Vagina (tissue), 2 donors: ENCODE measurements at places on chromosomes 5 and 9. TPM values are rescaled to one million over a fixed set of nuclear protein-coding genes. Genes with fewer than 3 reads are reported as not detected.

DNA sequence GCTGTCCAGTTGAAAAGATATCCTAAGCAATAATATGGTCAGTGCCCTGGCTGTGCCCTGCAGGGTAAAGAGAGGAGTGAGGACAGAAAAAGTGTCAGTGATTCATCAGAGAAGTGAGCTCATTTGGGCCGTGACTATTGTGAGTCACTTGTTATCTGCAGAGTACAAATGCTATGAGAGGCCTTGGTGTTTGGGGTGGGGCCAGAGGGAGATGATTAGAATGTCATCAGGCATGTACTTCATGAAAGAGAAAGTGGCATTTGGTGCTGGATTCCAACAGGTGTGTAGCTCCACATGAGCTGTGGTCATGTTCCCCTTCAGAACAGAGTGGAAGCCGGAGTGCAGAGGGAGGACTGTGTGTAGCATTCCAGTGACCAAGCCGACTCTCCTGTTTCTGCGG, 174.1 kb downstream of the KDM4C start:
- no peak for DNase-seq

GRCh38 chr9:127856729-127857116, 2.3 kb upstream of the ENG start:
- DNase-seq = no peak

CDC20B gene
- not detected for total RNA-seq

DNA sequence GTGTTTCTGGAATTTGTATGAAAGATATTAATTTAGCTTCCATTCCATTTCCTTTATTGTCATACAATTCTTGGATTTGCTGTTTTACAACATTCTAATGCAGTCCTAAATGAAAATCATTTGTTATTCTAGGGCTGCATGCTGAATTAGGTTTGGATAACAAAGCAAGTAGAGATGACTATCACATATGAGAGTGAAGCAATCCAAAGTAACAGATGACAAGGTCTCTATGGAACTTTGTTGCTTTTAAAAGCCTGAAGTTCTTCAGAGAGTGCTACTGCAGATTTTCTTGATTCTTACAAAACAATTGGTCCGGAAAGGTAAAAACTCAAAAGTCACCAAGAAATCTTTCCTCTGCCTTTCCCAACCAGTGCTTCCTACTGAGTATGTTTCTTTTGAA, 56.9 kb upstream of the VCAN start:
- no peak for DNase-seq

- no peak for DNase-seq
These were observed 37.0 kb upstream of the IRX4 start for GRCh38 chr5:1919750-1920149.

IQGAP2 gene
- total RNA-seq = 8.6 TPM

GRCh38 chr5:143980506-143980905, 168.5 kb downstream of the HMHB1 start:
- DNase-seq = no peak

DNA sequence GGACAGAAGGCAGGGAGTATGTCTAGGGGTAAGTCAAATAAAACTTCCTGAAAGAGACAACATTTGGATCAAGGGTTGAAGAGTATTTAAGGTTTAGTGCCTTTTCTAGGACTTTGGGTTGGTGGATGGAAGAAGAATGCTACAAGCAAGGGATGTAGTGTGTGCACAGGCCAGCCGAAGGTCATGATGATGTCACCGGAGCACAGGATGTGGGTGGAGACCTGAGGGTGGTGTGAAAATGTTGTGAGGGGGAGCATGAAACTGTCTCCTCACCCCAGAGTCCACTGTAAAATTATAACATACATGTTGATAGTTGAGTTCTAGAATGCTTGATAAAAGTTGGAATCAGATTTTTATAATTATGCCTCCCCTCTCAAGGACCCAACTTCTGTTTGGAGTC, 553.3 kb upstream of the SGCD start:
- DNase-seq = no peak

DNA sequence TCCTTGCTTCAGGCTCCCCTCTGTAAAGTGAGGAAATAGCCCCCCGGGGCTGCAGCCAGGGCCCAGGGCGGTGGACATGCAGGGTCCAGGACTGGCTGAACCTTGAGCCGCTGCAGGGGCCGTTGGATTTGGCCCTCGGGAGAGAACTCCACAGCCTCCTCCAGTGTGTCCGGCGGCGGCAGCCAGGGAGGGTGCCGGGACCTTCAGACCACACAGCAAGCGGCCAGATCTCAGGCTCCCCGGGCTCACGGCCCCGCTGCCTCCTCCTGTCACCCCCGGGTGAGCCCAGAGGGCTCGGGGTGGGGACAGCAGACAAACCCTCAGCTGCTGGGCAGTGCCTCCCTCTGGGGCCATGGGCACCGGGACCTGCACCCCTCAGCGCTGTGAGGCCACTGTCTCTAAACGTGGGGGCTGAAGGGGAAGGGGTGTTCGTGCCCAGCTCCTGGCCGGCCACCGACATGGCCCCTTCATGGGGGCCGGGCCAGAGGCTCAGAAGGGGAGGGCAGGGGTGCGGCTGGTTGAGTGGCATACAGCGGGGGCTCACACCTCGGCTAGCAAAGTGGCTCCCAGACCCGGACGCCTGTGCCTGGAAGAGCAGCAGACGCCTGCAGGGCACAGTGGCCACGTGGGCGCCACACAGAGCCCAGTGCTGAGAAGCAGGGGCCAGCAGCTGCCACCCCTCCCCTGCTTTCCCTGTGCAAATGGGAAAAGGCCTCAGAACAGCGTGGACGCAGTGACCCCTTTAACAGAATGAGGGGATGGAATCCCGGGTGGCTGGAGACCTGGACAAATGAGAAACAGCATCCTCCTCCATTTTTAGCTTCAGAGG, 19.7 kb downstream of the SLC9A3 start:
- no peak for DNase-seq

GRCh38 chr9:136551401-136552116, 5.7 kb upstream of the NOTCH1 start:
- no peak for DNase-seq

- DNase-seq = no peak
These were observed 24.2 kb downstream of the CORO2A start for GRCh38 chr9:98168153-98168780.

GRCh38 chr5:138258704-138259292, 15.6 kb downstream of the GFRA3 start:
- DNase-seq = no peak

CD72 gene
- total RNA-seq = 5.6 TPM

DNA sequence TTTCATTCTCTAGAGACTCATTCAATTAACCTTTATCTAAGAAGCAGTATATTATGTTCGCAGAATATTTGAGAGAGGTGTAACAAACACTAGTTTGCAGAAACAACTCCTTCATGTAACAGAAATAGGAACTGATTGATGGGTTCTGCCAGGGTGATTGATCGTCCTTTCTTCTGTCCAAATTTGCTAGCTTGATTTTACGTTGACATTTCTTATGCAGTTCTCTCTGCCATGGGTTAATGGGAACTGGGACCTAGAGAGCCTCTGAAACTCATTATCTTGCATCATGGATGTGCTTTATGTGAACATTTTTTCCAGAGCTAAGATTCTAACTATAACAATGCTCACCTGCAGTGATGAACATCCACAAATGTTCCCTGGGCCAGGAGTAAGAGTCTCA, 107.0 kb downstream of the SLC24A2 start:
- DNase-seq = no peak

- DNase-seq = no peak
These were observed 271.1 kb upstream of the RPS23 start for GRCh38 chr5:82549263-82549662.

DNA sequence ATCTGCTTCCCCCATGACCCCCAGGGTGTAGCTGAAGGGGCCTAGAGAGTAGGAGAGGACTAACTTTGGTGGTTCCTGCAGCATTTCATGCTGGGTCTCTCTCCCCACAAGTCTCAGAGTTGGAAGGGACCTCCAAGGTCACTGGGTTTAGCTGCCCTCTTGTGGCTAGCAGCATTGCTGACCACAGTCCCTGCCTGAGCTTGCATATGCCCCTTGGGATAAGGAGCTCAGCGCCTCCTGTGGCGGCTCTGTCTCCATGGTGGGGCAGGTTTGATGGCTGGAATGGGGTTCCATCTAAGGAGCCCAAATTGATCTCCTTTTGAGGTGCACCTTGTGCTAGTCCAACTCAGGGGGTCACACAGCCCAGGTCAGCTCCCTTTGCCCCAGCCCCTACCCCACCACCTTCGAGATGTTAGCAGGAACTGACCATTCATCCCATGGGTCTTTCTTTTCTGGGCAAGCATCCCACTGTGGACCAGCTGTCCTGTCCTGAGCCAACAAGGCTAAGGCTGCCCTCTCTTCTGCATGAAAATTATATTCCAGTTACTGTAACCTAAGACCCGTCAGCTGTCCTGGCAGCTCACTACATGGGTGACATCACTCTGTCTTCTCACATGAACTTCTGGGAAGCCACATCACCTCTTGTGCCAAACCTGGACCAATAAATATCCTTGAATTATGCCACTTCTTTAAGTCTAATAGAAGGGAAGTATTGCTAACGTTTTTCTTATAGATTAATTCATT, 196.2 kb downstream of the HSPA4 start:
- DNase-seq = no peak

- DNase-seq = no peak
These were observed 92.8 kb upstream of the LRRTM2 start for GRCh38 chr5:138967791-138968448.

DNA sequence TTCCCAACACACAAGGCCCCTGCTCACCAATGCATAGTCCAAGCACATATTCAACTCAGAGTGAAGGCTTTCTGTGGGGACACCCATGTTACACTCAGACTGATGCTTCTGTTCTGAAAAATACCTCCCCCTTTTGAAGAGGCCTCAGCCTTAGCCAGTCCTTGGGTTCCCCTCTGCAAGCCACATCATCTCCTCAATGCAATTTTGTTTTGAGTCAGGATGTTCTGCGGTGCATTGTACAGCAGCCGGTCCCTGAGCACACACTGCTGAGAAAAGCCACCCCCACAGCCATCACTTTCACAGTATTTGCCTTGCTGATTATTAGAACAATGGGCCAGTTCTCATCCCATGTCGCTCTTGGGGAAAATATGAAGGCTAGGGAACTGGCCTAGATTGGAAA, 241.2 kb downstream of the FAM114A2 start:
- DNase-seq = no peak

GRCh38 chr5:77635067-77635916, 3.2 kb downstream of the OTP start:
- no peak for DNase-seq

GRCh38 chr9:38041564-38042243, 27.3 kb downstream of the SHB start:
- no peak for DNase-seq

ECSCR gene
- total RNA-seq = 37.1 TPM

DNA sequence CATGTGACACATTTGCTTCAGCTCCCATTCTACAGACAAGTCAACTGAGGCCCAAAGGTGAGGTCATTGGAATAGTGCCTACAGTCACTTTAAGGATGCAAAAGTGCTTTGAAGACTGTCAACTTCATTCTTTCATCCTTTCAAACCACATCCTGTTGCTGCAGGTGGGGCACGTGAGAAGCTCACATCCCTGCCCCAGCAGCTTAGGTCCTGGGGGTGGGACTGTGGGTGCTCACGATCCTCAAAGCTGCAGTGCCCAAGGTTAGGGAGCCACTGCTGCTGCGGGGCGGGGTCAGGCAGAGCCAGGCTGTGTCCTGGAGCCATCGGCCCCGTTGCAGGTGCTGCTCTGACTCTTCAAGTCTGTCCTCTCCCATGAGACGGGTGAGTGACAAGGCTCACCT, 57.9 kb upstream of the IER5L start:
- no peak for DNase-seq

RASGEF1C gene
- total RNA-seq = 2.5 TPM

- no peak for DNase-seq
These were observed 483.0 kb downstream of the EBF1 start for GRCh38 chr5:158616707-158617106.

DNA sequence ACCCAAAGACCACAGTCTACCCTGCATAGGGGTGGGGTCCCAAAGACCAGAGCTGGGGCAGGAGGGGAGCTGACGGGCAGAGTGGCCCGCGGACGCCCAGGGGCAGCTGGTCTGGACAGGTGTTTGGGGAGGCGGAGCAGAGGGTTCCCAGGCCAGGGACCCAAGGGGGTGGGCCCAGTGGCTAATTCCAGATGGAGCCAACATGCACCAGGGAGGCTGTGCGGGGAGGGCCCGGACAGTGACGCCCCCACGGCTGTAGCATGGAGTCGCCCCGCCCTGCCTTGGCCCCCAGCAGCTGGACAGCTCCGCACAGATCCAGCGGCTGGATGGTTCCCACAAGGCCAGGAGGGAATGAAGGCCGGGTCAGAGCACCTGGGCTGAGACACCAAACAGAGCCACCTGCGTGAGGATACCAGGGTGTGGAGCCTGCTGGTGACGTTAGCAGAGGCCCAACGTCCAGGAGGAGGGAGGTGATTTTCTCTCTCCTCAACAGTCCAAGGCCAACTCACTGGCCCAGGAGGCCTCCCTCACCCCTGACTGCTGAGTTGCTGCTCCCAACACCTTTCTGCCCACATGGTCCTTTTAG, 55.3 kb upstream of the EGFL7 start:
- no peak for DNase-seq

- DNase-seq = no peak
These were observed 11.7 kb upstream of the PCDHB1 start for GRCh38 chr5:141039517-141039916.

DNA sequence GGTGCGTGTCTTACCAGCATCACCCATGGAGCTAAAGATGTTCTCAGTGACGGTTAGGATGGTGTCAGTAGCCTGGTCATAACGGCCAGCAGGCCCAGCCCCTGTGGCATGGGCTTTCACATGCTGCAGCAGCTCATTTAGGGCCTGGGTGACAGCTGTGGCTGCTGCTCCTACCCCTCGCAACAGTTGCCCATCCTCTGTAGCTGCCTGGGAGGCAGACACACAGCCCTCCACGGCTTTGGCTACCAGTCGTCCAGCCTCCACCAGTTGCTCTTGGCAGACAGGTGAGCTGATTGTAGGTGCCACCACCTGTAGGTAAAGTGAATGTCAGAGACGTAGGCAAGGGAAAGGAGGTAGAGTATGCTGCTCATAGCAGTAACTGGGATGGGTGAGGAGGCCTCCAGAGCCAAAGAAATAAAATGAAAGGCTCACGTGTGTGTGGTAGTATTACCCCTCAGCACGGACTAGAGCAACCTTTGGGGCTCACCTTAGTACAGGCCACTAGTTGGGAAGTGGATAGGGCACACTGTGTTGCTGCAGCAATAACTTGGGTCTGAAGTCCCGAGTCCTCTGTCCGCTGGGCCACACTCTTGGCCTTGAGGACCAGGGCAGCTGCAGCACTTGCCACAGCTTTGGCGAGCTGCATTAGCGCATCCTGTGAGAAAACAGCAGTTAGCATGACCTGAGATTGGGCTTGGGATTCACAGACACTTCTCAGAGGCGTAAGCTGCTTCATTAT, 14.7 kb downstream of the TLN1 start:
- DNase-seq = no peak

GRCh38 chr9:131676431-131676972, 63.4 kb downstream of the RAPGEF1 start:
- peak; percentile 31 for DNase-seq
